ENCODE measurements at places on chromosomes 2 and 18.

GRCh38 chr2:221527776-221528309 lies 44.3 kb downstream of the EPHA4 start:
- no peak for DNase-seq

DNA sequence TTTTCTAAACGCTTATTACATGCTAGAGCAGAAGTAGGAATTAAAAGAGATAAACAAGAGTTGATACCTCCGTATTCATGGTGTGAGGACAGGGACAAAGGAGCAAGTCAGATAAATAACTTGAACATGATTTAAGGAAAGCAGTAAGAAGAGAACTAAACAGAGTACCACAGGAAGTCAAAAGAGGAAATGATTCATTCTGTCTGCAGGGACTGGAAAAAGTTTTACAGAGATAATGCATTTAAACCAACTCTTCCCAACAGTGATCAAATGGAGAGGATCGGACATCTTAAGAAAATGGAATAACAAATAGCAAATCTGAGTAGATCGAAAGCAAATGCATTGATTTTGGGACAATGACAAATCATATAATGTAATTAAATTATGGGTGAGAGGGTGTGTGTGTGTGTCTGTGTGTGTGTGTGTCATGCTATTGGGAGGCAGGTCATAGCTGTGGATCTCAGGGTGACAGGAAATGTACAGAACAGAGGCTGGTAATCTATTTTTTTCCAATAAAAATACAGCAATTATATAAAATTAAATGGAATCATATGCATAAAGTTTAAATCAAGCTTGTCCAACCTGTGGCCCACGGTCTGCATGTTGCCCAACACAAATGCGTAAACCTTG lies 113.4 kb downstream of the MC4R start:
- DNase-seq = no peak

DNA sequence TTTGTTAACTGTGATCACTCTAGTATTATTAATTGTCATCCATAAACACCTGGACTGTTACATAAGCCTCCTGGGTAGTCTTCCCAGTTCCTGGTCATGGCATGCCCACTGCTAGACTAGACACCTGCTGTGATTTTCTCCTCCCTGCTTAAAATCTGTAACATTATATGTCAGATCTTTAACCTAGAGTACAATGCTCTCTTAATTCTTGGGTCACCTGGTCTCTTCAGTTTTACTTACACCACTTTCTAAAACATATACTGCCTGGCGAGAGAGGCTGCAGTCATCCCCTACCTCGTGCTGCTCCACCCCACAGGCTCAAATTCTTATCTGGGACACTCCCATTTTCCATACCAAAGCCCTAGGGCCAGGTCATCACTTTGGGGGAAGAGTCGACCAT lies 161.3 kb downstream of the CDH2 start:
- no peak for DNase-seq

DNA sequence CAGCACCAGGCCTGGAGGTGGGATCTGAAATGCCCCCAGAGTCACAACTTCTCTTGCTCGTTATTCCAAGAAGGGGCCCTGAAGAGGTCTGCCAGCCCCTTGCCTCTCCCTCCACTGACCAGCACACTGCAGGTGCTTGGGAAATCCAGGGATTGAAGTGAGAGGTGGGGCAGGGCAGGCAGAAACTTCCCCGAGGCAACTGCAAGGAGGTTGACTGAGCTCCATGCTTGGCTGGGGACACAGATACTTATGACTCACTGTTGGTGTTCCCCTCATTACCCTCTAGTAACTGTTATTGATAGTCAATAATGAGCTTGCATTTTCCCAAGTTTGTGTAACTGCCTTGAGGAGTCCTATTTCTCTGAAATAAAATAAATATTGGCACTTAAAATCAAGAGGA lies 47.5 kb downstream of the MARCO start:
- DNase-seq = no peak

- no peak for DNase-seq
Observed at GRCh38 chr2:86790676-86791572, at the start of gene CD8A. Gene CD8A (minus strand): TSS chr2:86790913. CDS start chr2:86790825, 88 bp downstream.

- no peak for DNase-seq
Observed at GRCh38 chr2:75100011-75100800, 99.1 kb downstream of the TACR1 start.

GRCh38 chr2:174153757-174154680 lies 94.3 kb downstream of the OLA1 start:
- DNase-seq = peak; percentile 61
